NCI-H1694 treated with DMSO at 0.1 percent for 48 hours (cell line): ENCODE measurements at places on chromosomes 5 and 9.

GRCh38 chr5:90131383-90132133 is 278.0 kb downstream of the CETN3 start:
- DNase-seq, result no peak

GRCh38 chr5:173451031-173451430 is 122.8 kb upstream of the STC2 start:
- DNase-seq, result no peak

DNA sequence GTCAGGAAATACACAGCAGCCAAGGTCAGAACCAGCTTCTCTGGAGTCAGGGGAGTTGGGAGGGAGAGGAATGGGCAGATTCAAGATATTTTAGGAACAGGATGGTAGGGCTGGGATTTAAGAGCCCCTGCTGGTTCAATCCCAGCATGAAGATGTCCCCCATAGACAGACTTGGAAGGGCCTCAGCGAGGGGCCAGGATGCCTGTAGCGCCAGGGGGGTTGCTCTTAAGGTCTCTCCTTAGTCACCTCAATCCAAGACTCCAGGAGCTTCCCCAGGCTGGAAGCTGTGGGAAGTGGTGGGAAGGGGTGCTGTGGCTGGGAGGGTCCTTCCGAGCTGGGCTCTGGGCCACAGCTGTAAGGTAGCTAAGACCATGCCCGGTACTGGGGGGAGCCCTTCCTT is 8.1 kb upstream of the TSPAN17 start:
- DNase-seq, result no peak

- no peak for DNase-seq
These were observed 63.1 kb downstream of the PPP2R2B start for GRCh38 chr5:146815411-146815810.

DNA sequence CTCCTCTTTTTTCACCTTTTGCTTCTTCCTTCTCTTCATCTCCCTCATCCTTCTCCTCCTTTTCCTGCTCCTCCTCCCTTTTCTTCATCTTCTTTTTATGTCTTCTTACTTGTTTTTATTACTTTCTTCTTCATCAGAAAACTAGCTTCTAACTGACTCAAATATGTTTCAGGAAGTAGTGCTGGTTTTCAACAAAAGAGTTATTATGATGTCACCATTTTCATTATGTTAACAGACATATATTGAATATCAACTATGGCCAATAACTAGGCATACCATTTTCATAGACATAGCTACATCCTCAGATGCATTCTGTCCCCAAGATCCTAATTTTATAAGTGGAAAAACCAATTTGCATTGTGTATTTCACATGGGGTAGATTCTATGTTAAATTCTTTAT is 252.9 kb upstream of the PAPPA start:
- DNase-seq, result no peak

DNA sequence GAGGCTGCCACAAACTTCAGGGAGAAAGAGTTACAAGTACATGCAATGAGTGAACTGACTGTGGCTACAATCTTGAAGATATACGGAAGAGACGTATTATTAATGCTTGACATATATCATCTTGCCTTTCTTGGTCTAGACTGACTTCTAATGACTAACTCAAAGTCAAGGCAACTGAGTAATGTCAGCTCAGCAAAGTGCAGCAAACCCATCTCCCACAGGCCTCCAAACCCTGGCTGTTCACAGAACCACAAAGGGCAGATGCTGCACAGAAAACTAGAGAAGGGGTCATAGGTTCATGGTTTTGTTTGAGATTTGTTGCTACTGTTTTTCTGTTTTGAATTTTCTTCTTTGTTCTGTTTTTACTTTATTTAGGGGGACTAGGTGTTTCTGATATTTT is 21.0 kb downstream of the IL7R start:
- no peak for DNase-seq

GRCh38 chr9:22722492-22722891 is 275.9 kb downstream of the DMRTA1 start:
- DNase-seq, result no peak

DNA sequence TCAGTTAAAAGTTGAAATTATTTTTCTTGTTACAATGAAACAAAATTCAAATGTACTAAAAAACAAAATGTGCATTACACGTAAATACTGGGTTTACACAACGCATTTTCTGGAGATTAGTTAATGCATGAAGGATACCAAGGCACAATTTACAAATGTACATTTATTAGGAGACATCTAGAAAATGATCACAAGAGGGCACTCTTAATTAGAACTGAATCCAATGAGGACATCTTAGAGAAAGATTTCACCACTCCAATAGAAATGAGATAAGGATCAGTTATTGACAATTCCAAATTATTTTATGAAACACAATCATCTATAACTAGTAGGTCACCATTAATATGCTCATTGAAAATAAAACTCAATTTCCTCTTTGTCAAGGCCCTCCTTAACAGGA is 36.6 kb upstream of the CDH12 start:
- DNase-seq, result peak; percentile 57

GRCh38 chr5:123546657-123547056 is 34.7 kb downstream of the CSNK1G3 start:
- no peak for DNase-seq

- DNase-seq, result no peak
These were observed 154.4 kb upstream of the STK32A start for GRCh38 chr5:147080391-147080790.

DNA sequence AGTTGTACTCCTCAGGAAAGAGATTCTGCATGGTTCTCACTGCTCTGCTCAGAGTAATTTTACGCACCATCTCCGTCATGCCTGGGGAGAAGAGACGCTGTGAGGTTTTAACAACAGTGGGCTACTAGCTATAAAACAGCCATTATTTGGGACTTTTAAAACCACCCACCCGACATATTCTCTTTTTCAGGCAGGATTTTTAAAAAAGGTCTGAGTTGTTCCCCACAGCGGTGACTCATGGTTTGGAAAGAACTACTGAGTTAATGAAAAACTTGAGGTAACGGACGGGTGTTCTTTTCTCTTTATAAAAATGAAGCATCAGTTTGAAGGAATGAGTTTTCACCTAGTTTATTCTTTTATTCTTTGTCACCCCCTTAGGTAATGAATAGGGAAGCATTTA is 61.3 kb downstream of the TTLL11 start:
- DNase-seq, result no peak

- no peak for DNase-seq
These were observed 737 bp downstream of the NANS start for GRCh38 chr9:98057138-98057799.

DNA sequence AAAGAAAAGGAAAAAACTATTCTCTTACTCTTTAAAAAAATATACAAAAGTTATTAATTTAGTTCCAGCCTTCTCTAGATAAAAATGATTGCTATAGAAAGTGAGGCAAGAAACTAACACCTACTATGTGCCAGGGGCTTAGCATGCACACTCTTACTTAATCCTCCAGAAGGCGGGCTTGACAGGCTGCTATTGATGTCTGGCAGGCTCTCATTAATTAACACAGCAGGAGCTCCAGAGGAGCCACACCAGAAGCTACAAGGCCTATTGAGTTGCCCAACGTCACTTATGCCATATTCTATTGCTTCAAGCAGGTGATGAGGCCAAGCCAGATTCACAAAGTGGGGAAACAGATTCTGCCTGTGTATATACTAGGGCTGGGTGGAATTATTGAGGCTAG is 54.6 kb upstream of the CLINT1 start:
- no peak for DNase-seq

DNA sequence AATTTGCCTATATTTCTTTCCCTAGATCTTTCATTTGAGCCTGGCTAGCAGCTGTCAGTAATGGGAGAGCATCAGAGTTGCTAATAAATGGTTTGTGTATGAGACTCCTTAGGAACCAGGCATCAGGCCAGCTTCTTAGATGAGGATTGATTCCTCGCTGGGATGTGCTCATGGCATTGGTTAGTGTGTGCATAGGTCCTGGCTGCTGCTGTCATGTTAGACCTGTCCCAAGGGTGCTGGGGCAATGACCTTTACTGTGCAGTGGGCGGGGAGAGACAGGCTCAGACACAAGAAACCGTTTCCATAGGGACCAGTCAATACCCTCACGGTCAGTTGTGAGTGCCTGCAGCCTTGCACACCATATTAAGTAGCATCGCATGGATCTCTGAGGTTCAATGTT is 112.3 kb upstream of the NR3C1 start:
- no peak for DNase-seq

GRCh38 chr5:86869268-86869667 is 251.5 kb downstream of the COX7C start:
- no peak for DNase-seq

DNA sequence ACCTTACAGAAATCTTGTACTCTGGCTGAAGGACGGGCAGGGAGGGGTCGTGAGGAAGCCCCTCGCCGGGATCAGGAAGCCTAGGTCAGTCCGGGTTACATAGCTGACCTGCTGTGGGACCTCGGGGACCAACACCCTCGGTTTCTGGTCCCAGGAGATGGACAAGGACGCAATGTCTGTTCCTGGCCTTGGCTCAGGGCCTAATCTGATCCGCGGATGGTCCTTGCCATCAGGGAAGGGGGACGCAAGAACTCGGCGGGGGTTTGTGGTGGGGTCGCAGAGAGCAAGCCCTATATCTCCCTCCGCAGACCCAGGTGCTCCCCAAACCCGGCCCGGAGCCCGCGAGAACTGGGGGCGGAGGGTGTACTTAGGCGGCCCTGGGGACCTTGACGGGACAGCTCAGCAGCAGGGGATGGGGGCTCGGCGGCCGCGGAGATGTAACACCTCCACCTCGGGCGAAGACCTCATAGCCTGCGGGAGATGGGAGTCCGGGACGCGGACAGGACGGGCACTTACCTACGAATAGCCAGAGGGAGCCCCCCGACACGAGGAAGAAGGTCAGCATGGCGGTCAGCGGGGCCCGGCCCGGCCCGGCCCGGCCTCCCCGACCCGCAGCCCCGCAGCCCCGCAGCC is 353 bp downstream of the ACSL6 start:
- no peak for DNase-seq

GRCh38 chr5:102866237-102866600 is 111.1 kb downstream of the PAM start:
- peak; percentile 30 for DNase-seq

- no peak for DNase-seq
These were observed 35.4 kb upstream of the TUT7 start for GRCh38 chr9:86389628-86390027.

DNA sequence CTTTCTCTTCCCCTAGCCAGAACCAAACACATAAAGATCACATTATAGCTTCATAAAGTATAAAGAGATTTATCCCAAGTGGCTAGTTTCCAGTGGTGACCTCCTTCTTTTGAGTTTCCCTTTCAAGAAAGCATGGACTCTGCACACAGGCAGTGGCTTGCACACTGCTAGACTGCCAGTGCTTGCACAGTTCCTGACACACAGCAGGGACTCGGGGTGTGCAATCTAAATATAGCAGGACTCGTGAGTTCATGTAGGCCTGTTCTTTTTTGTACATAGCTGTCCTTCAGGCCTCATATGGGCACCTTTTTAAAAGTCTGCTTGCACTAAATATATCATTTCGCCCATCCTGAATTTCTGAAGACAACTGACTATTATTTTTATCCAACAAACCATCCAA is 308.6 kb downstream of the FBXL7 start:
- DNase-seq, result no peak

DNA sequence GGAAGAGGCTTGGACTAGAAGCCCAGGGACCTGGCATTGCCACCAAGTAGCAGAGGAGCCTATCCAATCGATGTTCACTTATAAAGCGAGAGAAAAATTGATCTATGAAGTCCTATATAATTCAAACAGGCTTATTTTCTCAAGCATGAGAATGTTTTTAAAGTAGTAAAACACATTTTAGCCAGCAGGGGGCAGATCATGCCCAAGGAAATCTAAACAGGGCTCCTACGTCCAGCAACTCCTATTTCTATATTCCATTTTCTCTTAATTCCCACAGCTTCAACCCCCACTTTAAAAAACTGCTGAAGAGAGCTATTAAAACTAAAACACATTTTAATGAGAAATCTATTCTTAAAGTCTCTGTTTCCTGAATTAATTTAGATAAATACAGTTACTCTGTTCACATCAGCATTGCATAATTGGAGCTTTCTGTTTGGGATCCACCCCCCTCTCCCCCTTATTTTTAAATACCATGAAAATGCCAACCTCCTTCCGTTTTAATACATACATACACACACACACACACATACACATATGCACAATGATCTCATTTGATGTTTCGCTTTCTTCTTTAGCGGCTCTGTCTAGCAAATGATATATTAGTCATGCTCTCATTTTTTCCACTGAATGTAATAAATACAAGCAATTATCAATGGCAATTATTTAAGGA is 144.9 kb downstream of the MYO10 start:
- peak; percentile 64 for DNase-seq

DNA sequence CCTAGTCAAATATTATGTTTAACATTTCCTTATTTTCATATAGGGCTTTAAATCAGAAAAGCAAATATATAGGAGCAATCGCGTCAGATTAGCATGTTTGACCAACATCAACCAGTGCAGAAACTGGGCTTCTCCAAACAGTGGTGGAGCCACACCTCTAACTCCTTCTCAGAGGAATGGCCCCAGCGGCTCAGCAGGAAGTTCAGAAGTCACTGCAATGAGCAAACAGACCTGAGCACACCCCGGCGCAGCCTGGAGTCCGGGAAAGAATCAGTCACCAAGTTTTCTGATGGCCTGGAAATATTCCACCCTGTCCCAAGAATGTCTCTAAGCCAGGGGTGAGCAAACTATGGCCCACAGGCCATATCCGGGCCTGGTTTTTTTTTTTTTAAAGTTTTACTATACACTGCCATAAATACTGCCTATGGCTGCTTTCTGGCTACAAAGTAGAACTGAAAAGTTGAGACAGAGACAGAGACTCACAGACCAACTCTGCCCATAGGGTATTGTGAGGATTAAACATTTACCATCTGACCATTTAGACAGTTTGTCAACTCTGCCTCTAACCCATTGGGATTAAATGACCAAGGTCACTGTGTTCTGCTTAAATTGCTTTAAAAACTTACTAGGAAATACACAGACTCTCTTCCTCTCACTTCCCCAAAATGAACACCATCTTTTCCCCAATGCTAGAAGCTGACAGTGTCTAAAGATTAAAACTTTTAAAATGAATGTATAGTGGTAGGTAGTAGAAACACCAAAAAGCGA is 5.4 kb downstream of the GOLM1 start:
- no peak for DNase-seq
